HCT116 (cell line): ENCODE measurements at places on chromosomes 11 and 22. TPM values are rescaled to one million over a fixed set of nuclear protein-coding genes. Genes with fewer than 3 reads are reported as not detected.

Gene POTEH
- total RNA-seq: not detected

Gene APOL5
- total RNA-seq: not detected

GRCh38 chr11:15985860-15986139, 370.5 kb downstream of the SOX6 start:
- no peak for DNase-seq

- DNase-seq: peak; percentile 31
Observed at GRCh38 chr22:24175160-24175808, 6.0 kb upstream of the SUSD2 start.

DNA sequence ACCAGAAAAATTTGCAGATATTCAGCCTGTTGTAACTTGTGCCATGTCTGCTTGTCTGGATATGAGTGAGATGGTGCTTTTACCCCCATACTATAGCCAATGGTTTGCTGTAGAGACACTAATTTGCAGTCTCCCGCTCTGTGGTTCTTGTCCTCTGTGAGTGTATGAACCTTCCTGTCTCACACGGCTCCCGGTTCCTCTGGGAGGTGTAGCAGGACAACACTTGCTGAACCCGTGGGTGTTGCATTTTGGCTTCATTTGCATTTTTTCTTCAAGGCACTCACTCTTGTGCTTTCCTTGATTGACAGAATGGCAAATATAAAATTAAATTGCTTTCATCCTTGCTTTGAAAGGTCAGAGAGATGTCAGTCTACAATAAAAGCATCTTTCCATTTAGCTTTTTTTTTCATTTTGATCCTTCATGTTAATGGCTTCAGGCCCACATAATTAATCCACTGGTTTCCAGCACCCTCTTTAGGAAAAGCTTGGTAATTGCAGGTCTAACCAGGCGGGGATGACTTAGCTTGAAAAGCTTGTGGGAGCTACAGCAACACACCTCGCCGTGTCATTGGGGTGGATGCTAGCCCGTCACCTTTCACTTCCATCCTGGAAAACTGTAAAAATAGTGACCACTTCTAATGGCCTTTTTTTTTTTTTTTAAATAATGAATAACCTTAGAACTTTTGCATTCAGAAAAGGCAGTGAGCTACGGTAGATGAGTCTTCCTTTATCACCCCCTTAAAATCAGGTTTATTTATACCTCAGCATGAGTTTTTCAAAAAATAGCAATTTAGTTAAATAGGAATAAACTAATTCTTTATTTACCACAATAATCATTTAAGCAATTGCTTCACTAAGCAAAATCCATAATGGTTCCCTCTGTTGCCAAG, 27.4 kb upstream of the ST14 start:
- peak; percentile 53 for DNase-seq

Gene C11orf42
- not detected for total RNA-seq

DNA sequence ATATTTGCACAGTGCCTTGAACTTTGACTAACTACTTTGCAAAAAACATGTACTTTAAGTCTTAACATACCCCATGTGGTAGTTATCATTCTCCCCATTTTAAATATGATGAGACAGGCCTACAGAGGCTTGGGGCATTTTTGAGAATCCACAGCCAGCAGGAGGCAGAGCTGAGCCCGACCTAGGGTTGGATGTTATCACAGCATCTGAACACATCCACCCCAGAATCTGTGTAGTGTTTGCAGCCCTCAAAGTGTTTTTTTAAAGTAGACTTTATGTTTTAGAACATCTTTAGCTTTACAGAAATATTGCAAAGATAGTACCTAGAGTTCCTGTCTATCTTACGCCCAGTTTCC, 17.6 kb downstream of the OTOG start:
- DNase-seq: no peak
